ENCODE measurements at places on chromosomes 7 and 10.
A peak's percentile ranks its signal among the peaks of the same experiment; 100 is the strongest.

DNA sequence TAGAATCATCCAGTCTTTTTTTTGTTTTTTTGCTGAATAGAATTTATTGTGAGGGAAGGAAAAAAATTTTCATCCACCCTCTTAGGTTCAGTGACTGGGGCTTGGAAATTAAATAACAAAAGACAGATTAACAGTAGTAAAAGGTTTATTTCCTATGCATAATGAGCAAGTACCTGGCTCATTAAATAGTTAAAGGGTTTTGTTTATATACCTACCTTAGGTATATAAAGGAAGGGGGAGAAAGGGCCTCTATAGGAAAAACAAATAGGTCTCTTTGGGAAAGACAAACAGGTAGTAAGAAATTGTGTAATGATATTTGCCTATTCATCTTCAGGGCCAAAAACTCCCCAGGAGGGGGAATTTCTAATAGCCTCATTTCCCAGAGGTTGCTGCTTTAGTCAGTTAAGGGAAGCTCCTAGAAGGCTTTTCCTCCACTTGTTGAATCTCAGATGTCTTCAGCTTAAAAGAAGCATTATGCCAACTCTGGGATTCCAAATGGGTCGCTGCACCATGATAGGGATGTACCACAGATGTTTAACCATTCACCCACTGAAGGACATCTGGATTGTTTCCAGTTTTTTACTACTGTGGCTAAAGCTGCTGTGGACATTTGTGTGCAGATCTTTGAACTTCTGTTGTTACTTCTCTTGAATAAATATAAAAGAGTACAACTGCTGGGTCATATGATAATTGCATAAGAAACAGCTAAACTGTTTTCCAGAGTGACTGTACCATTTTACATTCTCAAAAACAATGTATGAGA is 11.3 kb downstream of the ACADSB start:
- DNase-seq: no peak

DNA sequence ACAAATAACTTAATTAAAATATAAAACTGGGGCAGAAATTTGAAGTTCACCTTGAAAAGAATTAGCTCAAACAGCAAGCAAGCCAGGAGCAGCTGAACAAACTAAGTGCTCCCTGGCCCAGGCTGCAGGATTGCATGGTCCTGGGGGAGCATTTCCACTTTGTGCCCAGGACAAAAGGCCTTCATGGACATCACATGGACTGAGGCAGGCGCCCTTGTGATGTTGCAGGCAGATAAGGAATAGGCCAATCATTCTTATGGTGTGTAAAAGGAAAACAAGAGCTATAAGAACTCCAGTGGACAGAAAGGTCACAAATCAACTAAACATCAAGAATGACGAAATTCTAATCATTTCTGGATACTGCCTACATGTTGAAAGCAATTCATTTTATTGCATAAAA is 17.5 kb upstream of the TECTB start:
- DNase-seq: no peak

DNA sequence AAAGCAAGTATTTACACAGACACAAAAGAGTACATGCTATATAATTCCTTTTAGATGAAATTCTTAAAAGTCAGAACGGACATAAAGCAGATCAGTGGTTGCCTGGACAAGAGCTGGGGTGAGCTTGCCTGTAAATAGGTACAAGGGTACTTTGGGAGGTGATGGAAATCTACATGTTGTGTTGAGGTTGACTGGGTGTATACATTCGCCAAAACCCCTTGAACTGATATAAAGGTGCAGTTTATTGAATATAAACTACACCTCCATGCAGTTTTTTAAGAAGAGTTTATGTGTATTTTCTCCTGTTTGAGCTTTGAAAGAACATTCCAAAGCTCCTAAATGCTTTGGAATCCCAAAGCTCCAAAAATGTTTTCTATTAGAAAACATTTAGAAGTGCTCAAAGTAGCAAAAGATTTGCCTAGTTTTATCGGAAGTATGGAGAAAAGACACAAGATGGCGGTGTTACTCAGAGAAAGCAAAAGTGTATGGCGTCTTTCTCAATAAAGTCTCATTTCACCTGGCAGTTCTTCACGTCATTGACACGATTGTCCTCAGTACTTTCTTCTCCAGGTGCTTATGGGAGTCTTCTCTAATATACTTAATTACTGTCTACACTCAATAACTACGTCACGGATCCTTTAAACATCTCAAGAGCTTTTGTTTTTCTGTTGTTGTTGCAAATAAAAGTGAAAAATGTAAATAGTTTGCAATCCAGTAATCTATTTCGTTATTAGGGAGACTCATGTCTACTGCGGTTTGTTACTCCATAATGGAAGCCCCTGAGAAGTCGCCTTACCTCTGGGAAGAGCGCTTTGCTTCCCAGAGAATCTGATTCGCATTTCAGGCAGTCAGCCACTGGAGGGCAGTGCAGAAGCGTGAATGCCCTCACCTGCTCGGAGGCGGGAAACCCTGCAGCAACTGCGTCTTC is 14.7 kb upstream of the SEC61G start:
- peak; percentile 89 for DNase-seq

GRCh38 chr7:2921653-2922347 is 77.7 kb upstream of the GNA12 start:
- DNase-seq: no peak

- no peak for DNase-seq
Observed at GRCh38 chr10:6006991-6007390, 29.6 kb upstream of the IL15RA start.

DNA sequence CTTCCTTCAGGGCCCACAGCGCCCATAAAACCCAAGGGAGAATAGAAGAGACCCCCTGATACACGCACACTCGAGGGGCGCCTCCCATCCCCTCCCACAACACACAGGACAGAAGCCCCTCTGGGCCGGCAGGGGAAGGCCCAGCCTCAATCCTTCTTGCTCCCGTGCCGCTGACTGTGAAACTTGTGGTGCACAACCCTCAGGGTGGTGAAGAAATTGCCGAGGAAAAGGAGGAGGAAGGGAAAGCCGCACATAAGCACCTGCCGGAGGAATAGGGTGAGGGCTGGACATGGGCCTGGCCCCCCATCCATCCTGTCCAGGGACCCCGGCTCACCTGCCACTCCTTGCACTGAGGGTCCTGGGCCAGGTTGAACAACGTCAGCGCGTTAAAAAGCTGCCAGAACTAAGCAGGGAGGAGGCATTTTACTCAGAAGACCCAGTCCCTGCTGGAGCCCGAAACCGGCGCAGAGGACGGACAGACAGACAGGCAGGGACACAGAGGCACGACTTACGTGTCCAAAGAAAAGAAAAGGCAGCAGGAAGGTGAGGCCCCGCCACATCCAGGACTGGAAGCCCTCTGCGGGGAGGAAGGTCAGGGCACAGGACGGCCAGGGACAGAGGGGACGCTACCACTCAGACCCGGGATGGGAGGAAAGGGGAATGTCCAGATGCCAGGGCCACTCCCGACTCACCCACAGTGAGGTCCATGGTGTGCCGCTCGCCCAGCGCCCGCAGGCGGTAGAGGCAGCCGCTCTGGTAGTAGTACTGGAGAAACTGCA is 7.2 kb downstream of the TMEM120A start:
- no peak for DNase-seq

GRCh38 chr10:91349381-91349780 is 60.8 kb upstream of the HECTD2 start:
- no peak for DNase-seq

GRCh38 chr10:100303724-100304319 is 17.3 kb upstream of the BLOC1S2 start:
- no peak for DNase-seq

GRCh38 chr10:125692601-125693523 is 9.9 kb upstream of the TEX36 start:
- DNase-seq: no peak

DNA sequence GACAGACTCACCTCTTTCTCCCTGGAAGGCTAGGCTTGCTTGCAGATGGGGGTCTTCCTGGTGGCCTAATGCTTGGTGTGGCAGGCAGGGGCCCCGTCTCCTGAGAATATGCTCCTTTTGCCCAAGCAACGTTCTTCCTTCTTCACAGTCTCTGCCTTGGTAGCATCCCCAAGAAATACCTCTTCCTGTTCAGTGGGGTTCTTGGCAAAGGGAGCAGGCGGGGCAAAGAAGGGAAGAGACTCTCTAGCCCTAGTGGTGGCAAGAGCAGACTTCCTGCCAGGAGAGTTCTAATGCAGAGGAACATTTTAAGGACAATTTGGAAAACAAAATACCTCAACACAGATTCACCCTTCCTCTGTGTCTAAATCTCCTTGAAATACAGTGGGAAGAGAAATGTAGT is at the start of gene CLEC5A:
Gene CLEC5A (minus strand): TSS at position 179 of the 400 bp plus-strand sequence. CDS start 682 bp downstream, outside the sequence.
- DNase-seq: no peak

DNA sequence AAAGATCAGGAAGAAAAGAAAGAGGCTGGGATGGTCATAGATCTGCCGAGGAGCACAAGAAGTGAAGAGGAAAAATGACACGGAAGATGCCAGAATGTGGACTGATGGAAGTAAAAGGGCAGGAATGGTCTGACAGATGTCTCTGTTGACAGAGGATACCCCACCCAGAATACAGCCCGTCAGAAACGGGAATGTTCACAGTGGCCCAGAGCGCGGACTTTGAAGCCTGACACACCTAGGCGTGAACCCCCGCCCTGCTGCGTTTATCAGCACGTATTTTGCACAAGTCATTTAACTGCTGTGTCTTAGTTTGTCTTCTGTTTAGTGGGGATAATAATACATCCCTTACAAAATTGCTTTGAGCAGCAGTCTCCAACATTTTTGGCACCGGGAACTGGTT is 27.1 kb downstream of the AKR1B1 start:
- DNase-seq: no peak

GRCh38 chr10:43594944-43595589 is 11.2 kb upstream of the ZNF485 start:
- no peak for DNase-seq

Data from femur (tissue), 1 donor.